ENCODE measurements at places on chromosomes 6 and 20.

DNA sequence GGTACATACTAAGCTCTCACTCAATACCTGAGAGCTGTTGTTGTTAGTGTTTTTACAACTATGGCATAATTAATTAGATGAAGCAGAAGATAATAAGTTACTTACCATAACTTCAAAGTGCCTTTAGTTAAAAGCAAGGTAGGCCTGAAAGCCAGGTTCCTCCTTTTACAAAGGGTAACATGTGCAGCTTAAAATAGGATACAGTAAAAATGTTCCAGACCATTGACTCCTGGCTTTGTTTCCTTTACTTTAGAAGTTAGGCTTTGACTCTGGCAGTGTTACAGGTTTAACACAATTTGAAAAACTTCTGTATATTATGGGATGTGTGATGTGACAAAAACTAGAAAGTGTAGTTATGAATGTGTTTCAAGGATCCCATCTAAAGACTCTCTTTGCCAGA lies 522.5 kb downstream of the EPM2A start:
- DNase-seq, result no peak

GRCh38 chr6:69129046-69129445 lies 494.0 kb downstream of the ADGRB3 start:
- DNase-seq, result no peak

GRCh38 chr6:107198631-107199416 lies 83.5 kb upstream of the BEND3 start:
- no peak for DNase-seq

- DNase-seq, result no peak
Measured at GRCh38 chr6:157217198-157217893, 106.0 kb downstream of the TMEM242 start.

DNA sequence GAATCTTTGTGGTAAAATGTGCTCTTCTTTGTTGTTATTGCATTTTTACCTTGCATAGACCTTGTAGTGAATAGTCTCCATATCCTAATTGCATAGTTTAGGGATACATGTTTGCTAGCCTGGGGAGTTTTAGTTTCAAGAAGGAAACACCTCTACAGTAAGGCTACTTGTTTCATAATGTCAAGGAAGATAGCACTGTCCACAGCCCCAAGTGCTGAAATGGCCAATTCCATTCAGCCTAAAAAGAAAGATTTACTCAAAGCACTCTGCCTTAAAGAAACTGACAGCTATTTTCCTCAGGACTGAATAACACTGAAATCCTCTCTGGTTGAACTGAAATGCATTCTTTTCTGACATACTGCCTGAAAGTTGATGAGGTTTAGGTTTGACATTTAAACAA lies 2.6 kb downstream of the HCRTR2 start:
- DNase-seq, result no peak

DNA sequence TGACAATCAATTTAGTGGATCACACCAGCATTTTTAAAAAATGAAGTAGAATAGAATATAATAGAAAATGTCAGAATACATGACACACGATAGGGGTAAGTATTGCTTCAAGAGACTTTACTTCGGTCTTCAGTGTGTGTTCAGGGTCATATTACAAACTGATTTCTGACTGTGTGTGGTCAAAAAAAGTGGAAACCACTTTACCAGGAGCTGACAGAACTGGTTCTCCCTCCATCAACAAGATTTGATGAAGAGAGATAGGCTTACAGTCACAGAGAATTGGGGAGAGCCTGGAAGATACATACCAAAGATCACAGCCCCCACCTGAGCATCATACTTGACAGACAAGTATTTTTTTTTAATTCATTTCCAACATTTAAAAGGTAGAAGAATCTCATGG lies 21.7 kb downstream of the ARMC2 start:
- no peak for DNase-seq

DNA sequence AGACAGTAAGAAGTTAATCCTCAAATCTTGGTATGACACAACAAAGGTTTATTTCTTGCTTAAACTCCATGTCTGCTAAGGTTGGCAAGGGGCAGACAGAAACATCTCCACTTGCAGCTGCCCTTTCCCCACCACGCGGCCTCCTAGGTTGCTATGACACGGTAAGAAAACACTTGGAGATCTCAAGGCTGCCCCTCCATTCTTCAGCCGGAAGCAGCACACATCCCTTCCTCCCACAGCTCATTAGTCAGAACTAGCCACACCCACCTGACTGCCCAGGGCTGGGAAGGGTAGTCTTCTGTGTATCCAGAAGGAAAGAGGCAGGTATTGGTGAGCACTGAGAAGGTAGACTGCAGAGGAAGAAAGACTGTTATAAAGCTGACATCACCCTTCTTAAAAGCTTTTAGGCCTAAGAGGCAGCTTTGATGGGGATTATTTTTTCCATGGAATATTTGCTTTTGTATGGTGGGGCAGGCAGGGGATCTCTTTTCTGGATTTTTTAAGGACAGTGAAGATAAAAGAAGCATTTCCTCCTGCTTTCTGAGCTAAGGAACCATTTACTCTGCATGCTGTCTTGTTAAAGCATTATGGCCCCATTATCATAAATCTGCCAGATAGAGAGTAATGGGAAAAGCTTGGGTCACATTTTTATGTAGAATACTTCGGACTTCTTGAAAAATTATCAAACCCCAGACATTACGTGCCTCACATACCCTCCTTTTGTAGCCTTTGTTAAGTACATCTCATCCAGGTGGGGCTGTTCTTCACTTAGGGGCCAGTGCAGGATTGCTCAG lies 41.6 kb downstream of the MRAP2 start:
- no peak for DNase-seq

DNA sequence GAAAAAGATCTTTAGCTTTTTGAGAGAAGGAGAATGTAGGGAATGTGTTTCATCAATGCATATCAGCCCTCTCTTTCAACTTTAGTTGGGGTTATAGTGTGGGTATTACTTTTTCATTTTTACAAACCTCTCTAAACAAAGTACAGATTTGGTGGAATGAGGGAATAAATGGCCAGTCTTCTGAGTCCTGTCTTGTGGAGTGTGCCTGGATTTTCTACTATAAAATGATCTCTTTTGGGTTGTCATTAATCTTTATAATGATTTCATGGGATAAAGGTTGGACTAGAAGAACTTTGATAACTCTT lies 209.3 kb downstream of the RNF144B start:
- DNase-seq, result no peak

GRCh38 chr20:10419550-10420133 lies 14.4 kb downstream of the MKKS start:
- no peak for DNase-seq

- no peak for DNase-seq
Measured at GRCh38 chr20:48015141-48015910, 230.0 kb upstream of the SULF2 start.

GRCh38 chr20:59515013-59515905 lies 89.1 kb upstream of the PHACTR3 start:
- DNase-seq, result peak; percentile 55

DNA sequence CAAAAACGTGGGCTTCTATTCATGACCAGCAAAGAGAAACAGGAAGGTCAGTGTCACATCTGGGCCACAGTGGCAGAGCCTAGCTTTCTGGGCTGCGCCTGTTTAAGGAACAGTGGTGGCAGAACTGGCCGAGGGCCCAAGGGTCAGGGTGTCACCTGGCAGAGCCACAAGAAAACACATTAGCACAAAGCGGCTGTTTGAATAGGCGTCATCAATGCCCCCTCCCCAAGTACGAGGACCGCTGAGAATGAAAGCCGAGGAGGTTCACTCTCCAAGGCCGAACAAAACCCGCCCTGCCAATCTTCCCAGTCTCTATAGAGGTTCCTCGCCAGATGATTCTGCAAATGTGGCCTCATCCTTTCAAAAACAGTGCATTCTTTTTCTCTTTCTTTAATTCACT lies 125.2 kb upstream of the TRAF3IP2 start:
- no peak for DNase-seq

DNA sequence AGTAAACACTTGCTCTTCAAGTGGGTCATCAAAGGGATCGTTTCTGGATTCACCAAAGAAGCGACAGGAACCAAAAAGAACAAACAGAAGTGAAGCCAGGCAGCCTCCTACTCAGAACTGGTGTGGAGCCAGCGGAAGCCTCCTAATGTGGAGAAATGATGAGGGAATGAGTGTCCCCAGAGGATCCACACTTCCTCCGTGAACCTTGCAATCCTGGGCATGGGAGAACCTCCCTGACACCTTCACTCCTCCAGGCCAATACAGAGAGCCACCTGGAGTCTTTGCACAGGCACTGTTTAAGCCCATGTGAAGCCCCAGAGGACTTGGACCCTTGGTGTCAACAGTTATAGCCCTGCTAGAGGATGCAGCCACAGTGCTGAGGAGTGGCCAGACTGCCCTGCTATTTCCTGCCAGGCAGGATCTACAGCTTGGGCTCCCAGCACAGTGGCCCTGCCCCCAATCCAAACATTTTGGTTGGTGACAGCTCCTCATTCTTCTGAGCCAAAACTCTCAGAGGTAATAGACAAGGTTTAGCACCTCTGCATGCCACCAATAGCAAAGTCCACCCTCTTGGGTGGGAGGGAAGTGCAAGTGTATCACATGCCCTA lies 23.2 kb upstream of the SERINC1 start:
- DNase-seq, result no peak

DNA sequence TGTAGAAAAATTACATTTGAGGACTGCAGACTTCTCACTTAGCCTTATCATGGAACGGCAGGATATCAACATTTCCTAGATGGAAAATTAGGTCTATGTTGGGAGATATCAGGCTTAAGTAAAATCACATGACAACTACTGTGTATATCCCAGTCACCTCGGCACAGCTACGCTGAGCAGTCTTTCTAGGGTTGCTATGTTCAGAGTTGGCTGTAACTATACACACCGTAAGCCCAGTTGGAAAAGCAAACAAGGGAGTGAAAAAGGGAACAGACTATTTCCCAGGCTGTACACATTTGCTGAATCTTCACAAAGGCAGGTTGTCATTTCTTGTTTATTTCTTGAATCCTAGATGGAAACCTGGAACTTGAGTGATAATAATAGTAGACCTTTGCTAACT lies 80.7 kb upstream of the PTPRK start:
- no peak for DNase-seq

DNA sequence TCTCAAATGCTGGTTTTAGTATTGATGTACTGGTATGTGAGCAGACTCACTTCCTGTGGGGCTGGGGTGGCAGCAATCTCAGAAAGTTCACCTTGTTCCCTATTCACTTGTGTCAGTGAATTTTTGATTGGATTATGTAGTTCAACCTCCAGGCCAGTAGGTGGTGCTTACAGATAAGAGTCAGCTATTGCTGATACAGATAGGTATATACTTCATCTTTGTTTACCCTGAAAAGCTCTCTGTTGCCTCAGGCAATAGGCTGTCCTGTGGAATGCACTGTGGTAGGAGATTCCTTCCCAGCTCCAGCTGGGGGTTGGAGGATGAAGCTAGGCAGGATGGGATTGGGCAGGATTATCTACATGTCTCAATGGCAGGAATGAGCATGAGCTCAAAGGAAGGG lies 851.2 kb upstream of the EYS start:
- DNase-seq, result peak; percentile 3

- DNase-seq, result no peak
Measured at GRCh38 chr20:2693286-2694007, 867 bp downstream of the EBF4 start.

DNA sequence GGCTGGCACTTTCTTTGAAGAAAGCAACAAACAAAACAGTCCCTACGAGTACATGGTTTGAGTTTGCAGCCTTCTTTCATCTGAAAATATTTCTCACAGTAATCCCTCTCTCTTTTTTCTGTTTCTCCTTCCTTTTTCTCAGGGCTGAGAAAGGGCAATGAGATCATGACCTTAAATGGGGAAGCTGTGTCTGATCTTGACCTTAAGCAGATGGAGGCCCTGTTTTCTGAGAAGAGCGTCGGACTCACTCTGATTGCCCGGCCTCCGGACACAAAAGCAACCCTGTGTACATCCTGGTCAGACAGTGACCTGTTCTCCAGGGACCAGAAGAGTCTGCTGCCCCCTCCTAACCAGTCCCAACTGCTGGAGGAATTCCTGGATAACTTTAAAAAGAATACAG lies 80.7 kb upstream of the CLDN20 start:
- DNase-seq, result no peak

DNA sequence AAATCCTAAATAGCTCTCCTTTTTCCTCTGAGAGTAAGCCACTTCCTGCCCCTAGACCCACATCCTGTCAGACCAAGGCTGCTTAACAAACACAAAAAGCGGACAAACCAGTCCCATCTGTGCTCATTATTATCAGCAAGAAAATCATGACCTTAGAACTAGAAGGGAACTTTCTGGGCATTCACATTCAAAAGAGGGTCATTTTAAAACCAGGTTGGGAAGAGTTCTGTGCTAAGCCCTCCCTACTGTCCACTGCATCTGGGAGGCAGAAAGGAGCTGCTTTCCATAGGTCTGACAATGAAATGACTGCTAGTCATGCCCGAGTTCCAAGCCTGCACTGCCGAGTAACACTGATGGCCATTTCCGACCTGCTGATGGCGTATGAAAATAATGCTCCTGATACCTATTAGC lies 15.4 kb downstream of the EZR start:
- no peak for DNase-seq

GRCh38 chr20:23605867-23606651 lies at the start of gene CST9:
Gene CST9, minus strand, starts transcription at chr20:23605917. Its CDS starts 53 bp downstream, at chr20:23605864.
- DNase-seq, result no peak

GRCh38 chr6:160756871-160757270 lies 54.8 kb downstream of the PLG start:
- DNase-seq, result no peak

DNA sequence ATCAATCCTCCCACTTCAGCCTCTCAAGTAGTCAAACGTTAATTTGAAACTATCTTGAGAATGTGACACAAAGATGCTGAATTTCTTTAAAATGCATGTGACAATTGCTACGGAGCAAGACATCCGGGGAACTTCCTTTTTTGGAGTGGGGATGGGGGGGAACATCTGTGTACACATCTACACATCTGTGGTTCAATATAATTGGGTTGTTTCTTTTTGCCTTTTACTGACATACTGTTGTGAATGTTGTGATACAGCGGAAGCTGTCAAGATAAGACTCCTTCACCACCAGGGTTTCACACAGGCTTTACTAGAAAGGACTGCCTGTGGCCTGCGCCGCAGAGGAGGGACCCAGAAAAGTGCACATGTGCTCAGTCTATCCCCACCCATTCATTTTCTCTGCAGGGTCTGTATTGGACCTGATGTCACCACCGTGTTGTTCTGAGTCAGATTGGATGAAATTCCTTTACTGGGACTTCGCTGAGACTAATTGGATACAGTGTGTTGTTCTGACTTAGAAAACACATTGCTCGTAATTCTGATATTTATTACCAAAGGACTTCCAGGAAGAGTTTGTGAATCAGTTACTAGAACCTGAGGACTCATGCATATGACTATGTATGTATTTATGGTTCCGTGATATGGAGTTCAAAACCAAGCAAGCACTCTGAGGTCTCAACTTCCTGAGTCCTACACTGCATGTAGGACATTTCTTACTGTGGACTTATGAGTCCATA lies 98.7 kb upstream of the SGK1 start:
- no peak for DNase-seq

All from NT2/D1 (cell line).